ENCODE measurements at places on chromosomes 7 and 10.

- no peak for DNase-seq
Measured at GRCh38 chr7:29496355-29497020, 67.1 kb upstream of the PRR15 start.

- no peak for DNase-seq
Measured at GRCh38 chr10:78604721-78605120, 464.0 kb upstream of the ZMIZ1 start.

DNA sequence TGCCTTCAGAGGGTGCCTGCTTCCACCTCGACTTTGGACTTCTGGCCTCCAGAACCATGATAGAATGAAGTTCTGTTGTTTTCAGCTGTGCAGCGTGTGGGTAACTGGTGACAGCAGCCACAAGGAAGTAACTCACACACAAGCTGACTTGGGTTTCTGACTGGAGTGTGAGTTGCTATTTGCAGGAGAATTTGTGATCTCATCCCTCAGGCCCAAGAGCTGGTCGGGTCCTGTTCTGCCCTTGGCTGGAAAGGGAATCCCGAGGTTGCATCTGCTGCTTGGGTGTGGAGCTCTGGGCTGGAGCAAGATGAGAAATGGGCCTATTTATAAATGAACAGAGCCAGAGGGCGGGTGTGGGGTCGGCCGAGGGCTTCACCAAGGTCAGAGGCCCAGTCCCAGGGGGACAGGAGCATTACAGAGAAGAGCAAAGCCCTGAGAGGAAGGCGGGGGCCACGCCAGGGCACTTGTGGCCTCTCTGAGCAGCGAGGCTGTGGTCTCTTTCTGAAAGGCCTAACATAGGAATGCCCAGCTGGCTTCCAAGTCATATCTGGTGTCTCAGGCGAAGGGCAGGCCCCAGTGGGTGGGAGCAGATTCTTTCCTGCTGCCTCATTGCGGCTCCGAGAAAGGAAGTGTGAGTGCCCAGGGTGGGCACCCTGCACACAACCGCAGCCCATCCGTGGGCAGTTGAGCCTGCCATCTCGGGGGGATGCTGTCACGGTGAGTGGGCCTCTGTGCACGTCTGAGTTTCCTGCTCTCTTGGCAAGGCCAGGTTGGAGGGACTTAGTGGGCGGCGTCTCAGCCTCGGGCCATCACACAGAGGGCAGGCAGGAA lies 26.5 kb upstream of the C10orf71 start:
- no peak for DNase-seq

DNA sequence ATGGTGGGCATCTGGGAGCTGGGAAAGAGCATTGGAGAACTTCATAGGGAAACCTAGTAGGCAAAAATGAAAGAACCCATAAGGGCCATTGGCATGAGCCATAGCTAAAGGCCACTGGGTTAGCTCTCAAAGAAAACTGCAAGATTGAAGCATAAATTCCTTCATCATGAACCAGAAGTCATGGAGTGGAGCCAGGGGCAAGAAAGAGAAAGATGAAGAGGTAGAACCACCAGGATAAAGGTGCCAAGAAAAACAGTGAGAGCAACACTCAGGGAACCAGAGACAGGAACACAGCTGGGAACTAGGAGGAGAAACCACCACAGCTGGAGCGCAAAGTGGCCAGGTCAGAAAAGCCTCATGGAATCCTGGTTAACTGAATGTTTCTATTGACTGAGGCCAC lies 11.5 kb upstream of the SGMS1 start:
- DNase-seq = no peak

DNA sequence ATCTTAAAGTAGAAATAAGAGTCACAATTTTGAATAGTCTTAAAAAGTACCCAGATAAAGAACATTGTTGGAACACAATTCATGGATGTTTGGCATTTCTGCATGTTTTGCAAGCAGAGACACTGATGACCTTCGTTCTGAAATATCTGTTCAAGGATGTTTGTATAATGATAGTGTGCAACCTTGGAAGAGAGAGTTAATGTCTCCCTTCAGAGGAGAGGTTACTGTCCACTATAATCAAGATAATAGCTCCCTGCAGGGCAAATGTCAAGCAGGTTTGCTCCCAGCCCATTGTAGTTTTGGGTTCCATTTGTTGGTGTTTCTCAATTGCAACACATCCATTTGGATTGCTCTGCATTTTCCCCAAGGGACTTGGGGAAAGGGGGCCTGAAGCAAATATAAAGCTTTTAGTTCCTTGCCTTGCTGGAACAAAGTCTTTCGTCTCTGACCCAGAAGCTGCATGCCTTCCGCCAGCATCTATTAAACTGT lies 45.2 kb downstream of the COL1A2 start:
- DNase-seq = no peak

DNA sequence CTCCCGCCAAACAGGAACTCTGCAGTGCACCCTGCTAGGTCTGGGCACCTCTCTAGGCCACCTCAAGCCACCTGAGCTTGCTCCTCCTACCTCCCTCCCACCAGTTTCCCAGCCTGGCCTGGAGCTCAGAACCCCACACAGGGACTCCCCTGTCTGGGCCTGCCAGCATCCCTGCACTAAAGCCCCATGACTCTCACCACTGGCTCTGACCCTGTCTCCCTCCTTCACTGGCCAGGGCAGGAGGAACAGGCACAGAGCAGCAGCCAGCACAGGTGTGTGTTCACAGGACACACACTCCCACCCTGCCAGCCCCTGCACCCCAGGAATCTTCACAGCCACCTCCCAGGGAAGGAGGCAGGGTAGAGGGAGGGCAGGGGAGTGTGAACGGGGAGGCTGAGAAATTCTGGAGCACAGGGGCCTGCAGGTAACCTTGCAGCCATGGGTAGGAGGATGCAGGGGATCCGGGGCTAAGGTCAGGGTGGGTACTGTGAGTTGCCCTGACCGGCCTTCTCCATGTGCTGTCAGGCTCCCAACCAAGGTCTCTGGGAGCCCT lies 13.9 kb upstream of the ANTXRL start:
- no peak for DNase-seq

- no peak for DNase-seq
Measured at GRCh38 chr7:79529214-79529880, 75.9 kb upstream of the MAGI2 start.

All from RKO (cell line).